ENCODE measurements at places on chromosomes 6 and 20.

DNA sequence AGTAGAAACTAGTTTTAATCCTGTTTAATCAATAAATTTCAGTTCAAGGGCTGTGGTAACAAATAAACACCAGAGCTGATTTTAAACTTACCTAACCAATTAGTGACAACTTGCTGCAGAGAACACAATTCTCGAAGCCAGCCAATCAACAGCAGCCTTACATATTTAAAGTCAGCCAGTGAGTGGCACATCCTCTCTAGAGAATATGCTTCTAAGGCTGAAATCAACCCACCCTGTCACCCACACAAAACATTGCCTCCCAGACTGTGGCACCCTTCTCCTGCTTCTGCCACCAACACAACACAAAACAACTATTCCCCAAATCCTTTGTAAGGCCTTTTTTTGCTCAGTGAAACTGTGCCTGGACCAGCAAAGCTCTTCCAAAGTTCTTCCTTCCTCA is 306.0 kb downstream of the EYA4 start:
- DNase-seq = no peak

- no peak for DNase-seq
Observed at GRCh38 chr6:52301326-52301725, 16.8 kb upstream of the MCM3 start.

DNA sequence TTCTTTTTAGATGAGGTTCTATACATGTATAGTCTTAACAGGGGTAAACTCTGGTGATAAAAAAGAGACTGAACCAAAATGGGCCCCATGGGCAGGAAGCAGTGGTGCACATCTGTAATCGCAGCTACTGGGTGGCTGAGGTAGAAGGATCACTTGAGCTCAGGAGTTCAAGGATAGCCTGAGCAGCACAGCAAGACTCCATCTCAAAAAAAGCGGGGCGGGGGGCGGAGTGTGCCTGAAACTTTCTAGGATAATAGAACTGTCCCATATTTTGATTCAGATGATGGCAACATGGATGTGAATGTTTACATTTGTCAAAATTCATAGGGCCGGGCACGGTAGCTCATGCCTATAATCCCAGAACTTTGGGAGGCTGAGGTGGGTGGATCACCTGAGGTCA is 48.8 kb upstream of the TAF8 start:
- DNase-seq = no peak

GRCh38 chr6:76843054-76843822 is 620.1 kb downstream of the HTR1B start:
- no peak for DNase-seq

GRCh38 chr6:32337186-32337805 is 34.4 kb downstream of the TSBP1 start:
- DNase-seq = no peak

- no peak for DNase-seq
Observed at GRCh38 chr6:156954816-156955215, 177.6 kb downstream of the ARID1B start.

DNA sequence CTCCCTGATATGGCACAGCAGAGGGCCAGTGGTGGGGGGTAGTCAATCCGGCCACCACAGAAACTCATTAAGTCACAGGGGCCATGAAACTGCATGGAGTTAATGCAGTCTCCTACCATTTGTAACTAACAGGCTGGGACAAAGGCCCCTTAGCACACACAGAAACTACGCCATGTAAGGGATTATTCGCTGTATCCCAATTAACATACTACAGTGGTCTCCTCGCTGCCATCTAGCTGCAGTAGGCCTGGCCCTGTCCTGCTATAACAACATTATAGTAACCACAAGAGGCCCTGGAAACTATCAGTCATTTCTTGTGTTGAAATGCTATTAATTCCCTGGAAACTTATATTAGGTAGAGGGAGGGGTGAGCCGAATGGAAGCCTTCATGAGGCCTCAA is 72.3 kb upstream of the CCN2 start:
- DNase-seq = no peak

GRCh38 chr6:19413323-19413722 is 423.8 kb upstream of the ID4 start:
- DNase-seq = no peak

GRCh38 chr6:131107151-131107550 is 28.1 kb upstream of the AKAP7 start:
- DNase-seq = no peak

DNA sequence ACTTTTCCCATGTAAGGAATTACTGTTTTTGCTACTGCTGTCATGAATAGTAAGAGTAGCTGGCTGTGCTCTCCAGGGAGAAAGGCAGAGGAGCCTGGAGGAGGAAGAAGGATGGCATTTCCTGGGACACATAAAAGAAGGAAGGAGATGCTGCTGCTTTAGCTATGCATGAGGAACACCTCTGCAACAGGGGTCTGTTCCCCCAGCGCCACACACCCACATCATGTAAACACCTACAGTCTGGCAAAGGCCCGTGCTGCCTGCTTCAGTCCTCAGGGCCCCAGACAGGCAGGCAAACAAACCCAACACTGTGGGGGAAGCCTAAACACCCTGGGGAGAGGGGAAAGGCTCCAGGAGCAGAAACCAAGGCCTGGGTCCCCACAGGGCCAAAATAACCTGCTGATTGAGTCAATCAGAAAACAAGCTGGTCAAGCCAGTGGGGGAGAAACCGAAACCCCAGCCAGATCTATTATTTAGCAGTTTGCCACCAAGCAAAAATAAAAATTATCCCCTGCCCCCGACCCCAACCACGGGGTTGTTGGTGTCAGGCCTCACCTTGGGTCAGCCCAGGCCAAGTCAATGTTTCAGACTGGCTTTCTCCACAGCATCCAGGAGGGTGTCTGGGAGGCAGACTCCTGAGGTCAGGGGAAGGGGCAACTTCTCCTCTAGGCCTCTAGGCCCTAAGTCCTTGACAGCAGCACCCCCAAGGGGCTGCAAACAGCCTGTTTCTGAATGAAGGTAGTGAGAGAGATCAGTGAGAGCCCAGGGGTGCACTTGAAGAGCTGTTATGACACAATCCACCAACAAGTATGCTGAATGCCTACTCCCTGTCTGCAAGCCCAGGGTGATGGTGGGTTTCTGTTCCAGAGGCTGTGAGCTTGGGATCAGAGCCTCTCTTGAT is 34.6 kb upstream of the SCUBE3 start:
- no peak for DNase-seq

DNA sequence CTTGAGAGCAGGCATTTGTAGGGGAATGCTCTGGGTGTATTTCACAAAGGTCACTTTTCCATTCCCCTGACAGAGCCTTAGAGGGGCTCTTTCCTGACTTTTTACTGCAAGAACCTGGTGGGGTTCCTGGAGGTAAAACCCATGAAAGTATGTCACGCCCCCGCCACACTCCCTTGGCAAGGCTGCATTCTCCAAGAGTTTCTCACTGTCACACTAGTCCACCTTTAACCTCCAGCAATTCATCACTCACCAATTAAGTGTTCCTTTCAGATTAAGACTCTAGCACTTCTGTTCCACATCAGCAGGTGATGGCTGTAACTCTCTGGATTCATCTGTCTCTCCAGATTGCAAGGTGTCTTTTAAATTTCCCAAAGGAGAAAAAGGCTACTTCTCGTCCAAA is 32.7 kb upstream of the NKX2-4 start:
- no peak for DNase-seq

DNA sequence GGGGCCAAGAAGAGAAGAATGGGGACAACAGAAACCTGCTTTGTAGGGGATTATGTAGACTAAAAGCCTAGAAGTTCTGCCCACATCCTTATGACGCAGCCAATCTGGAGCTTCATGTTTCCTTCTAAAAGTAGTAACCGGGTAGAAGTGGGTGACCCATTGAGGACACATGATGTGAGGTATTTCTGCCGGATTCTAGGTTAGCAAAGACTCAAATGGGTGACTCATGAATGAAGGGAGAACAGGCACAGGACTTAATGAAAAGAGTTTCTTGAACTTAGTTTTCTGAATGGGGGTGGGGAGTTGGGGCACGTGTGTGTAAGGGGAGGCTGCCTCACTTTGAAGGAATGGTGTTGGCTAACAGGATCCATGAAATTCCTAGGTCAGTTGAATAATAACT is 68.8 kb downstream of the CDS2 start:
- DNase-seq = no peak

GRCh38 chr6:78709021-78709420 is 158.3 kb upstream of the IRAK1BP1 start:
- no peak for DNase-seq

DNA sequence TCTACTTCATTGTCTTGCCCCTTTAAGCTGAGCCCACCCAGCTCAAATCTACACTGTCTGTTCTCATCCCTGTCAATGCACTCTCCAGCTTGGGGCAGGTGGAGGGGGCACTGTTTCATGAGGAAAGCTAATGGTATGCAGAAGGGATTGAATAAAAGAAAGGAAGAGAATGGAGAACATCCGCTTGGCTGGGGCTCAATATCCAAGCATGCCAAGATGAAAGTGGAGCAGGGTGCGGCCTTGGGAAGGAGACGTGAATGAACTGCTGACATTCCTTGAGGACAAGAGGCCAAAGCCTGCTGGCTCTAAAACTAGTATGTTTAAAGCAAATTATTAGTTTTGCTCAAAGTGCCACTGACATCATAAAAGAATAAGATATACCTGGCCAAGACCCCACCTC is 24.2 kb downstream of the AKAP12 start:
- DNase-seq = no peak

- no peak for DNase-seq
Observed at GRCh38 chr6:156719395-156719719, 57.8 kb upstream of the ARID1B start.

GRCh38 chr20:55424968-55425367 is 580.4 kb downstream of the CBLN4 start:
- DNase-seq = no peak

DNA sequence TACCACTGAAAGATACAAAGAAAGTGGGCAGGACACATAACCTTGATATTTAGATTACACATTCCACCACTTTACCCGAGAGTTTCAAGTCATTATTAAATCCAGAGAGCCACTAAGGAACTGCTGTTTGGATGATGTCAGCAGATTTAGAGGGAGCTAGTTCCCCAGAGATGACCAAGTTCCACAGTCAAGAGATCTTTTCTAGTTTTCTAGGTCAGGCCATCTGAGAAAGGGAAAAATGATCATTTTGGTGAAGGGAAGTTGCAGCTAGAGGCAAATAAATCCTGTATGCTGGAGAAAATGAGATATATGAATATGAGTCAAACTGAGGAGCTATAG is 147.8 kb downstream of the HS3ST5 start:
- DNase-seq = no peak

DNA sequence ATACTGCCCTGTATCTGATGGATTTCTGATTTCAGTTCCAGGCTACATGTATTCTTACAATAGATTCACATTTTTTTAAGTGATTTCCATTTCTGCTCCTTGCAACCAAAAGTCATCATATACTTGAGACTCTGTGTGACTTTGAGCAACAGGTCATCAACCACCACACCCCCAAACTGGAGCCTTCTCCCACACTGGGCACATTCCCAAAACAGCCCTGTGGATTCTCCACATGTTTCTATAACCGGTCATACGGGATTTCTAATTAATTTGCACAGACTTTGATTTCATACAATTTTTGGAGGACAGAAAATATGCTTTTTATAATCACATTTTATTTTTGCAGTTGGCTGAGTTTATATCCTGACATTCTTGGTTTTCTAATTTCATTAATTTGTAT is 317.2 kb upstream of the ID4 start:
- DNase-seq = no peak

GRCh38 chr6:157289764-157290163 is 33.6 kb downstream of the TMEM242 start:
- no peak for DNase-seq

DNA sequence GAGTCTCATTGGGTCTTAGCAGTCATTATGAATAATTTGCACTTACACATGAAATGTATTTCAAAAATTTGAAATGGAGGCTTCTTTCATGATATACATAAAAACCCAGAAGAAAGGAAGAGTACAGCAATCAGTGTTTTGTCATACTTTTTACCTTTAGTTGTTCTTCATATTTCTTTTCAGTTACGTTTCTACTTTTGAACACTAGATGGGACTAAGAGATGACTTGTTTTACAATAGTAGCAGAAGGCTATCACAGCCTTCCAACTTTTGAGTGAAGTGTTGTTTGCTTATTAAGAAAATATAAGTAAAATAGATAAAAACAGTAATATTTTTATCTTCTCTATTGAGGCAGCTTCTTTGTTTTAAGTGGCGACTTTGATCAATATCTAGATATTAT is 58.1 kb downstream of the L3MBTL3 start:
- no peak for DNase-seq
